IPS DF 6.9 (cell line): ENCODE measurements at places on chromosomes 11 and 22.

GRCh38 chr22:25701056-25701780 is 40.8 kb upstream of the MYO18B start:
- no peaks in the 10 kb centered on the region for H3K27me3 ChIP-seq
- no peak for DNase-seq
- H3K36me3 ChIP-seq, result no peaks in the 10 kb centered on the region
- no peak overlapping the region for H3K27ac ChIP-seq
- no peaks in the 10 kb centered on the region for H3K4me1 ChIP-seq
- no peak overlapping the region for H3K4me3 ChIP-seq

DNA sequence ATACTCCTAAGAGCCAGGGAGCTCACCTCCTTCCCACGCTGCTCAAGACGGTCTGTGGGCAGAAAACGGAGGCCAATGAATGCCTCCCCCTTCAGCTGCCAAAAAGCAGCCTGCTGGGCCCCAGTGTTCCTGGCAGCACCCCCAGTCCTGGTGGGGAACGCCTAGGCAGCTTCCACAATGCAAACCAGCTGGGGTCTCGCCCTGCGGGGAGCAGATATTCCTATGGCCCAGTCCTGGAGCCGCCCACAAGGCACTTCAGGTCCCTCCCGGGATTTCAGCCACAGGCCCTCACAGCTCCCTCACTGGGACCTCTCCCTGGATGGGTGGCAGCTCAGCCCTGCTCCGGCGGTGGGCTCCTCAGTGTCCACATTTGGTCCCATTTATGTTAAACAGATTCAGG is 29.2 kb downstream of the A4GALT start:
- peaks cover 2% of the 10 kb centered on the region; the same call in 1 of the 2 replicates for H3K36me3 ChIP-seq
- no peak overlapping the region for H3K27ac ChIP-seq
- H3K4me3 ChIP-seq, result no peak overlapping the region
- DNase-seq, result no peak

DNA sequence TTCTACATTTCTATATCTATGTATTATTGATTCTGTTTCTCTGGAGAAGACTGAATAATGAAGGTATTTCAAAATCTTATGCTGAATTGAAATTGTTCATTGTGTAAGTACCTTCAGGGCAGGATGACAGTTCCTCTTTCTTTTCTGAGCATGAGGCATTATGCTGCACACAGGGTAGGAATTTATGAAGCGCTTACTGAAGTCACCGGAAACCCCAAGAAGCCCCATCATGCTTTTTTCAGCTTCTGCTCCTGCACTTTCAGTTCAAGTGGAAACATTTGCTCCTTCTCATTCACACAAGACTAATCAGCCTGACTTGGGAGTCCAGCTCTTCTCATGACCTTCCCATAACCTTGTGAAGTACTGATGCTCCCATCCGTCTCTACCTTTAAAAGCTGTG is 314.7 kb upstream of the SORL1-AS1 start:
- no peaks in the 10 kb centered on the region for H3K27me3 ChIP-seq
- H3K27ac ChIP-seq, result no peak overlapping the region
- H3K4me1 ChIP-seq, result no peaks in the 10 kb centered on the region
- no peaks in the 10 kb centered on the region for H3K36me3 ChIP-seq
- DNase-seq, result no peak

GRCh38 chr11:76783896-76784813 is 999 bp downstream of the TSKU start:
- peak; percentile 67 for DNase-seq
- H3K36me3 ChIP-seq, result no peaks in the 10 kb centered on the region
- H3K4me3 ChIP-seq, result peak overlapping the region; percentile 69; the same call in 1 of the 2 replicates
- no peaks in the 10 kb centered on the region for H3K27me3 ChIP-seq

DNA sequence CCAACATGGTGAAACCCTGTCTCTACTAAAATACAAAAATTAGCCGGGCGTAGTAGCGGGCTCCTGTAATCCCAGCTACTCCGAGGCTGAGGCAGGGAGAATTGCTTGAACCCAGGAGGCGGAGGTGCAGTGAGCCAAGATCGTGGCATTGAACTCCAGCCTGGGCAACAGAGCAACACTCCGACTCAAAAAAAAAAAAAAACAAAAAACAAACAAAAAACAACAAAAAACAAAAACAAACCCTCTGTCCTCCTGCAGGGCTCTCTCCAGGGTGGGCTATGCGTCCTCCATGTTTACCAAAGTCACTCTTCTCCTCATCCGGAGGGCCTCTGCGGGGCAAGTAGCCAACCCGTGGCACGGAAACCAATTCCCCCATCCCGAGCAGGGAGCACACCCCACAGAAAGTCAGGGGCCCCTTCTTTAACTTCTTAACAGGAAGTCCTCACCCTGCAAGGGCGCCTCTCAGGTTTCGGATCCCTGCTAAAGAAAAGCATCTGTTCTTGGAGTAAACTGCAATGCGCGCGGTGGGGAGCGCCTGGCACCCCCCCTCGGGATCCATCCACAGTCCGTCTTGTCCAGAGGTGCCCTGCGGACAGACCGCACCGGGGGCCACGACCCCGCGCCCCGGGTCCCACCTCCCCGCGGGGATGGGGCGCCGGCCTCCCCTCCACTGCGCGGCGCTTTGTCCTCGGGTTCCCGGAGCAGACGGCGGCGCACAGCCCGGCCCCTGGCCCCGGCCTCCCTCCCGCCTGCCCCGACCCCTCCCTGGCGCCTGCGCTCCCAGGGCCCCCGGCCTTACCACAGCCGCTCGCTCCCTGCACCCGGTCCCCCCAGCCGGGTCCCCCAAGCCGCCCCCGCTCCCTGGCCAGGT is 712 bp downstream of the CERK start:
- no peaks in the 10 kb centered on the region for H3K27me3 ChIP-seq
- H3K4me3 ChIP-seq, result peak overlapping the region; percentile 85

DNA sequence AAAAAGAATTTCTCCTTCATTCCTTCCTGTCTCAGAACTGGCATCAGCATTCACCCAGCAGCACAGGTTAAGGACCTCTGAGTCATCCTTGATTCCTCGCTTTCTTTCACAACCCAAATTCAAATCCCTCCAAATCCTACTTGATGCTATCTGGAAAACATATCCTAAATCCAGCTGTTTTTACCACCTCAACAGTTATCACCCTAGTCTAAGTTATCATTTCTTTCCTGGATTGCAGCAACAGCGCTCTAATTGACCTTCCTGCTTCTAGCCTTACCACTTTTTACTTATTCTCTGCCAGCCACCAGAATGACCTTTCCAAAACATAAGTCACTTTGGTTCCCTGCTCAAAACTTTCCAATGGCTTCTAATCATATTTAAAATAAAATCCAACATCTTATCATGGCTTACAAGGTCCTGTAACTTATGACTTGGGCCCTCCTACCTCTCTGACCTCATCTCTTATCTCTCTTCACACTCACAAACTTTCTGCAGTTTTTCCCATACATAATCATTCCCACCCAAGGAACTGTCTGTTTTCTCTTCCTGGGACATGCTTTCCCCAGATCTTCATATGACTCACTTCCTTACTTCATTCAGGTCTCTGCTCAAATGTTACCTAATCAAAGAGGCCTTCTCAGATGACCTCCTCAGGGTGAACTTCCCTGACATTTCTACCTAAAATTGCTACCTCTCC is 119.4 kb downstream of the TTC28 start:
- H3K27ac ChIP-seq, result no peak overlapping the region
- no peak for DNase-seq
- no peaks in the 10 kb centered on the region for H3K4me1 ChIP-seq
- no peaks in the 10 kb centered on the region for H3K27me3 ChIP-seq
- no peak overlapping the region for H3K4me3 ChIP-seq

DNA sequence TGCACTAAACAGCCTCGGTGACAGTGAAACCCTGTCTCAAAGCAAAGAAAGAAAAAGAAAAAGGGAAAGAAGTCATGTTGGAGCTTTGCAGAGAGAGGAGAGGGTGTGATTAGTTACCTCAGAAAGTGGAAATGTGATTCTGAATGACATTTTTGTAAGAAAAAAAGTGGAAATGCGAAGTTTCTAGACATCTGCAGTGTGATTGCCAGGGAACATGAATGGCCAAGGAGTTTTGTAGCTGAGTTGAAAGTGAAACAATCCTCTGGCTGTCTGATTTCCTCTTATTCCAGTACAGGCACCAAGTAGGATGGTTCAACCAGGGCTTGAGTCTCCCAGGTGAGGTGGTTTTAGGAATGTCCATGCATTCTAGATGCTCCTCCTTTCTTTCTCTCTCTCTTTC is 17.8 kb upstream of the SYVN1 start:
- H3K4me3 ChIP-seq, result no peak overlapping the region
- no peaks in the 10 kb centered on the region for H3K36me3 ChIP-seq
- H3K4me1 ChIP-seq, result peaks cover 2% of the 10 kb centered on the region; the same call in 1 of the 2 replicates

GRCh38 chr11:60528934-60529333 is 13.7 kb downstream of the MS4A13 start:
- DNase-seq, result no peak
- H3K36me3 ChIP-seq, result no peaks in the 10 kb centered on the region
- no peak overlapping the region for H3K4me3 ChIP-seq
- H3K27me3 ChIP-seq, result no peaks in the 10 kb centered on the region

DNA sequence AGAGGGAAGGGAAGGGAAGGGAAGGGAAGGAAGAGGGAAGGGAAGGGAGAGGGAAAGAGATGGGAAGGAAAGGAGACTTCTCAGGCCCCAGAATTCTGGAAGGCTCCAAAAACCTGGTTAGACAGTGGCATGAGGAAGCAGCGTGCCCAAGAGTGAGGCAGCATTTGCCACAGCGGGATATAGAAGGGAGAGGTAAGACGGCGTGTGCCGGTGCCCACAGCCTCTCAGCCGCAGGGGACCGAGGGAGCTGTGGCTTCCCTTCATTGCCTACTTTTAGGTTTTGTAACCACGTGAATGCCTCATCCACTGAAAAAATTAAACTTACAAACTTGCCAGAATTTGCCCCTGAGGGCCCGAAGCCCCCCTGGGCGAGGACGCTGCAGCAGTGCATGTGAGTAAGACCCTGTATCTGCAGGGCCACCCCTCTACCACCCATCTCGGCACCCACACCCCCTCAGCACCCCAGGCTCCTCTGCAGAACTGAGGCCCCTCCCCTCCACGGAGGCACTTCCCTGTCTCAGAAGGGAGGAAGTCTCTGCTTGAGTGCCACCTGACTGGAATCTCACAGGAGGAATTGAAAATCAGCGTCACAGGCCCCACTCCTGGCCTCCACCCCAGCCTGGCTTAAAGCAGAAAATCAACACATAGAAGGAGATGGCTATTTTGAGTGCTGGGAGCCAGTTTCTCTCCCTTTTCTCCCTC is 58.1 kb downstream of the LINC01488 start:
- H3K4me1 ChIP-seq, result peaks cover 4% of the 10 kb centered on the region
- H3K36me3 ChIP-seq, result no peaks in the 10 kb centered on the region
- H3K27me3 ChIP-seq, result no peaks in the 10 kb centered on the region
- no peak for DNase-seq

GRCh38 chr11:119011476-119012053 is 6.6 kb downstream of the RPS25 start:
- no peaks in the 10 kb centered on the region for H3K27me3 ChIP-seq
- H3K4me3 ChIP-seq, result no peak overlapping the region
- no peak overlapping the region for H3K27ac ChIP-seq
- H3K4me1 ChIP-seq, result no peaks in the 10 kb centered on the region; the same call in 1 of the 2 replicates
- peaks cover 26% of the 10 kb centered on the region; the same call in 1 of the 2 replicates for H3K36me3 ChIP-seq

- no peak overlapping the region for H3K4me3 ChIP-seq
- no peaks in the 10 kb centered on the region for H3K4me1 ChIP-seq
- peaks cover 85% of the 10 kb centered on the region for H3K27me3 ChIP-seq
- no peak overlapping the region for H3K27ac ChIP-seq
- no peak for DNase-seq
- no peaks in the 10 kb centered on the region for H3K36me3 ChIP-seq
These were observed 1.4 kb downstream of the VPREB1 start for GRCh38 chr22:22245935-22246525.

DNA sequence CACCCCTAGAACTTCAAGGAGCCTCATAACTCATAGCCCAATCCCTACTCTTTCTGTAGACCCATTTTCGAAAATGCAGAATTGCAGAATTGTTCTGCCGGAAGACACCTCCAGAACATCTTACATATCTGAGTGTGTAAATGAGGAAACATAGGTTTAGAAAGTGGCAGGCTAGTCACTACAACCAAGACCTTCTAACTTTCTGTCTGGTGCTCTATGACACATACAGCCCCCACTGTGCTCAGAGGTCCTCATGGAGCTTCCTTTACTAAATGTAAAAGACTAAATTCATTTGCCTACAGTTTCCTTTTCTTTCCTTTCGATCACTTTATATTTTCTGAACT is 132.1 kb upstream of the DDI1 start:
- no peaks in the 10 kb centered on the region for H3K27me3 ChIP-seq
- no peak overlapping the region for H3K27ac ChIP-seq
- no peak overlapping the region for H3K4me3 ChIP-seq
- no peak for DNase-seq
- H3K4me1 ChIP-seq, result no peaks in the 10 kb centered on the region
- H3K36me3 ChIP-seq, result no peaks in the 10 kb centered on the region

- no peak overlapping the region for H3K4me3 ChIP-seq
- H3K27ac ChIP-seq, result no peak overlapping the region
- DNase-seq, result no peak
- H3K36me3 ChIP-seq, result no peaks in the 10 kb centered on the region
These were observed 47.2 kb downstream of the PIWIL3 start for GRCh38 chr22:24727218-24727851.

- H3K4me3 ChIP-seq, result no peak overlapping the region
- no peaks in the 10 kb centered on the region for H3K4me1 ChIP-seq
- no peak for DNase-seq
These were observed 31.6 kb upstream of the ACCSL start for GRCh38 chr11:44016131-44016530.

GRCh38 chr11:12235553-12235946 is 125.2 kb downstream of the MICAL2 start:
- no peaks in the 10 kb centered on the region for H3K4me1 ChIP-seq
- no peaks in the 10 kb centered on the region for H3K27me3 ChIP-seq

DNA sequence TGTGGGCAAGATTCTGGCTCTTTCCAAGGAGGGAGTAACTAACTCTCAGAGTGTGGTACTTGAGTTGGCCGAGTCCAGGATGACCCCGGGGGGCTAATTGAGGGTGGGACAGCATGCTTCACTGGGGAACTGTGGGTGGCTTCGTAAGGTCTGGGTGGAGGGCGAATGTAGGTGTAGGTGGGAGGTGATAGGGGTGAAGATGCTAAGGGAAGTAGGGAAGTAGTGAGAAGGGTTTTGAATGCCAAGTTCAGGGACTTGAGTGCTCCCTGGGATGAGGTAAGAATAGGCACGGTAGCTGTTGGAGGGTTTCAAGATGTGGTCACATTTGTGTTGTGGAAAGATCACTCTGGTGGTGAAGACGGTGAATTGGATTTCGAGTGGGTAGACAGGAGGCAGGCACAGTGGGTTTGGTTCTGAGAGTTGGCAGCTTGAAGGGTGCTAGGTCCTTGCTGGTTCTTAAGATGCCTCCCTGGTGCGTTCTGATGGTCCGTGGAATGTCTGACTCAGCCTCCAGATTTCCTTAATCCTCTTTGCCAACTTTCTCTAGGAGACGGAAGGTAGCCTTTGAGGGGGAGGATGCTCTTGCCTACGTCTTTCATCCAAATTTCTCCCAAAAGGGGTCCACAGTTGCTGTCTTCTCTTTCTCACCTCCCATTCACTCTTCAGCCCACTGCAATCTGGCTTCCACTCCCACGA is 2.5 kb upstream of the DNAL4 start:
- H3K4me1 ChIP-seq, result no peaks in the 10 kb centered on the region
- H3K27me3 ChIP-seq, result no peaks in the 10 kb centered on the region; the same call in 1 of the 2 replicates
- no peak overlapping the region for H3K4me3 ChIP-seq
- DNase-seq, result no peak

- no peak overlapping the region for H3K4me3 ChIP-seq
- H3K36me3 ChIP-seq, result no peaks in the 10 kb centered on the region
- H3K27me3 ChIP-seq, result no peaks in the 10 kb centered on the region
- H3K4me1 ChIP-seq, result no peaks in the 10 kb centered on the region; the same call in 1 of the 2 replicates
- peak; percentile 39 for DNase-seq
These were observed 21.4 kb upstream of the PANX2 start for GRCh38 chr22:50148991-50149721.
